ENCODE measurements at places on chromosomes 2 and 18.

DNA sequence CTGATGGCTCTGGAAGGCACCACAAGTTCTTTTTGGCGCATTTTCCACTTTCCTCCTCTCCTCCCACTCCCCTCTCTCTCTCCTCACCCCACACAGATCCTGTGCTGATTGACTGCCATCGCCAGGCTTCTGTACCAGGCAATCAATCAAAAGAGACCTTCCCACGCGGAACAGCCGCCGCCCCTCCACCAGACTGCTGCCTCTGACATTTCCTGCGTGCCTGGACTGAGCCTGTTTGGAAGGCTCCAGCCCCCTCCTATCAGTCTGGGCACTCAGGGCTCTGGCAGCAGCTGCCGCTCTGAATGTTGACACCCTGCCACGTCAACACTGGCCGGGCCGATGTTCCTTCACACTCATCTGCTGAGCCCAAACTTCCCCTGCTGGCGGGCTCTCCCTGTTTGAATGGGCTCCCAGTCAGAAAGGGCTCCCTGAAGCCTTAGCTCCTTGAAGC lies 467.7 kb downstream of the EPHA4 start:
- DNase-seq, result peak; percentile 41

DNA sequence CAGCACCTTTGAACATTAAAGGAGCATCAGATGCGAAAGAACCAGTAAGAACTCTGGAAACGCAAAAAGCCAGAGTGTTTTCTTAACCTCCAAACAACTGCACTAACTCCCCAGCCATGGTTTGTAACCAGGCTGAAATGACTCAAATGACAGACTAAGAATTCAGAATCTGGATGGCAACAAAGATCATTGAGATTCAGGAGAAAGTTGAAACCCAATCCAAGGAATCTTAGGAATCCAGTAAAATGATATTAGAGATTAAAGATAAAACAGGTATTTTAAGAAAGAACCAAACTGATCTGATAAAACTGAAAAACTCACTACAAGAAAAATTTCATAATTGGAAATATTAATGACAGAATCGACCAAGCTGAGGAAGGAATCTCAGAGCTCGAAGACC lies 116.7 kb downstream of the PTRHD1 start:
- no peak for DNase-seq

DNA sequence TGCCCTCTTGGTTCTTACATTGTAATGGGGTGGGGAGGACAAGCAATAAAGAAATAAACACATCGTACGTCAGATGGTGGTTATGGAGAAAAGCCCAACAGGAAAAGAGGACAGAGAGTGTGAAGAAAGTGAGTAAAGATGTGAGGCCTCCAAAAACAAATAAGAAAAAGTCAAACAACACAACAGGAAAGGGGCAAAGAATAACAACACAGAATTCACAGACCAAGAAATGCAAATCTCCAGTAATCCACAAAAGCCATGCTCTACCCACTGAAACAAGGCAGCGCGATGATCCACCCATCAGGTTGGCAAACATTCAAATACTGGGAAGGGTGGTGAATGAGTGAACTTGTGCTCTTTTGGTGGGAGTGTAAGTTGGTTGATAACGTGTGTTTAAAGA lies 16.7 kb upstream of the DUSP2 start:
- no peak for DNase-seq

GRCh38 chr2:225114786-225115323 lies 72.6 kb upstream of the DOCK10 start:
- DNase-seq, result no peak

DNA sequence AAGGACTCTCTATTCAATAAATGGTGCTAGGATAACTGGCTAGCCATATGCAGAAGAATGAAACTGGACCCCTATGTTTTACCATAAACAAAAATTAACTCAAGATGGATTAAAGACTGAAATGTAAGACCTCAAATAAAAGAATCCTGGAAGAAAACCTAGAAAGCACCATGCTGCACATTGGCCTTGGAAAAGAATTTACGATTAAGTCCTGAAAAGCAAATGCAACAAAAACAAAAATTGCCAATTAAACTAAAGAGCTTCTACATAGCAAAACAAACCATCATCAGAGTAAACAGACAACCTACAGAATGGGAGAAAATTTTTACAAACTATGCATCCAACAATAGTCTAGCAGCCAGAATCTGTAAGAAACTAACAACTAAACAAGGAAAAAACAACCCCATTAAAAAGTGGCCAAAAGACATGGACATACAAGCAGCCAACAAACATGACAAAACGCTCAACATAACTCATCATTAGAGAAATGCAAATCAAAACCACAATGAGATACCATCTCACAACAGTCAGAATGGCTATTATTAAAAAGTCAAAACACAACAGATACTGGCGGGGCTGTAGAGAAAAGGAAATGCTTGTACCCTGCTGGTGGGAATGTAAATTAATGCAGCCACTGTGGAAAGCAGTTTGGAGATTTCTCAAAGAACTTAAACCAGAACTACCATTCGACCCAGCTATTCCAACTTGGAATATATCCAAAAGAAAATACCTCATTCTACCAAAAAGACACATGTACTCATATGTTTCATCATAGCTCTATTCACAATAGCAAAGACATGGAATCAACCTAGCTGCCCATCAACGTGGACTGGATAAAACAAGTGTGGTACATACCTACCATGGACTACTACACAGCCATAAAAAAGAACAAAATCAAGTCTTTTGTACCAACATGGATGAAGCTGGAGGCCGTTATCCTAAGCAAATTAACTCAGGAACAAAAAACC lies 30.6 kb downstream of the SEPTIN10 start:
- no peak for DNase-seq

- DNase-seq, result no peak
Observed at GRCh38 chr2:207744050-207744449, 25.7 kb downstream of the FZD5 start.

GRCh38 chr18:9708434-9709303 lies 568 bp downstream of the RAB31 start:
- peak; percentile 33 for DNase-seq

GRCh38 chr2:58056192-58056916 lies 9.7 kb downstream of the VRK2 start:
- DNase-seq, result no peak

GRCh38 chr18:11955239-11956029 lies 25.9 kb upstream of the IMPA2 start:
- DNase-seq, result peak; percentile 72

- no peak for DNase-seq
Observed at GRCh38 chr2:54189539-54189938, 66.5 kb downstream of the TSPYL6 start.

GRCh38 chr18:8329186-8329771 lies 280.0 kb upstream of the RAB12 start:
- DNase-seq, result no peak

- no peak for DNase-seq
Observed at GRCh38 chr2:164887434-164888144, 46.0 kb upstream of the COBLL1 start.

GRCh38 chr2:2455151-2455550 lies 124.1 kb upstream of the MYT1L start:
- DNase-seq, result no peak

GRCh38 chr2:7572450-7572849 lies 655.2 kb downstream of the RNF144A start:
- peak; percentile 15 for DNase-seq

GRCh38 chr18:32478317-32478716 lies 7.6 kb upstream of the GAREM1 start:
- no peak for DNase-seq
